ENCODE measurements at places on chromosomes 6 and 20.

DNA sequence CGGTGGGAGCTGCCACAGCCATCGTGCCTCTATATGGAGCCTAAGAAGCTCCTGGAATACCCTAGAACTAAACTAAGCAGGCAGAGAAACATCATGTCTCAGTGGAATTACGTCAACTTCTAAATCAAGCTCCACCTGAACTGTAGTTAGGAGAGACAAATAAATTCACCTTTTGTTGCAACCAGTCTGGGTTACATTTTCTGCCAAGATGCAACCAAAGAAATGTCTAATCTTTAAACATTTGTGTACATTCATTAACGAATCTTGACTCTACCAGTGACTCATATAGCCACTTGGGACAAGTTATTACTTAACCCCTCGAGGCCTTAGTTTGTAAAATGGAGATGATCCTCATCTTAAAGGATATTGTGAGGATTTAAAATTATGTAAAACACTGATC is 8.9 kb downstream of the PTPRK start:
- DNase-seq = no peak

DNA sequence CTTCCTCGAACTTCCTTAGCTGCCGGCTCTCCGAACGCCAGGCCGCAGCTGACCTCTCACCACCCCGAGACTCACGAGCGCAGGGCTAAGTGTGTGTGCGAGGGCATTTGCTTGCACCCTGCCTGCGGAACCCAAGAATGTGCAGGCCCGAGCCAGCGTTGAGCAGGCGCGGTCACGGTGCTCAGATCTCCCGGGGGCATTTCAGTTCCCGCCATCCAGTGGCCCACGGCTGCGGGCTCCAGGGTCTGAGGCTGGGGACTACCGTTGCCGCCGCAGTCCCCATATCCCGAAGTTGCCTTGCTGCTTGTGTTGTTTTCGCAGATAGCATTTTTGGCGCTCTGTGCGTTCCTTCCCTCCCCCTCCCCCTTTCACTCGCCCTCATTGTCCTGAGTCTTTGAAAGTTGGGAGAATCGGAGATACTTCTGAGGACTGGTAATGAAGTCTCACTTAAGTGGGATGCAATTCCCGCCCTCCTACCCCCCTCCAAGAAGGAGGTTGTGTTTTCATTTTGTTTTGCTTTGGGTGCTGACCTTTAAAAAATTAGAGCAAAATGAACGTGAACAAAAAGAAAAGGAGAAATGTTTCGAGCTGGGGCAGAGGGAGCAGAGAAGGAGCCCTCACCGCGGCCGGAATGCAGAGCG is 1.7 kb downstream of the NR2E1 start:
- DNase-seq = no peak

GRCh38 chr6:127190552-127190951 is 72.1 kb downstream of the RSPO3 start:
- DNase-seq = no peak

GRCh38 chr6:138001750-138002349 is 105.4 kb downstream of the PERP start:
- peak; percentile 85 for DNase-seq
